ENCODE measurements at places on chromosomes 3 and 15.

DNA sequence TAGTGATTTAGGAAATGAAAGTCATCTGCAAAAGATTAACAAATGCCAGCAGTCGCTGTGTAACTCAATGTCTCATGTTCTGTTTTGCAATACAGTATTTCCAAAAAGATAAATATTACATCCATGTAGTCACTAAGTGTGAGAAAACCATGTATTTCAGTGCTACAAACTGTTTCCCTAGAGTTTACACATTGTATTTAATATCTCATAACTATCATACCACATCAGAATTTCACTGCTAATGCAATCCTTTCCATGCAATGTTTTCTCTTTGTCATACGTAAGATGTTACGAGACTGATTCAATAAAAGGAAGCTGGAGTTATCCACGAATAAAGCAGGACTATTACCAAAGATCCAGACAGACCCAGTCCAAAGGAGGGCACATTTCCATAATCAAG, 269.4 kb downstream of the GBE1 start:
- no peak for DNase-seq

DNA sequence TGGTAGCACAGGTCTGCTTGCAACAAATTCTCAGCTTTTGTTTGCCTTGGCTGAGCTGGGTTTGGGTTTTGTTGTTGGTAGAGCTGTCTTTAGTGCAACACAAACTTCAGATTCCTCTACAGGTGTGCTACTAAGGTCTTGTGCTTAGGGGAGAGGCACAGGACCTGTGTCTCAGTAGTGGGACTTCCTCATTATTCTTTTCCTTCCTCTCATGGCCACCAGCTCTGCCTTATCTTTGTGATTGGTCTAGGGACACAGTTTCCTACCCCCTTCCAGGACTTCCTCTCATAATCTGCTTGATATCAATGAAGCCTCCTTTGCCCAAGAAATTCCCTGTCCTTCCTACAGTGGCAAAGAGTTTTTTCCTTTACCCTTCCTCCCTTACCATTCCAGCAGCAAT, 24.9 kb upstream of the DNAAF4 start:
- DNase-seq = no peak

- no peak for DNase-seq
Measured at GRCh38 chr15:95712785-95713184, 617.7 kb upstream of the NR2F2 start.

DNA sequence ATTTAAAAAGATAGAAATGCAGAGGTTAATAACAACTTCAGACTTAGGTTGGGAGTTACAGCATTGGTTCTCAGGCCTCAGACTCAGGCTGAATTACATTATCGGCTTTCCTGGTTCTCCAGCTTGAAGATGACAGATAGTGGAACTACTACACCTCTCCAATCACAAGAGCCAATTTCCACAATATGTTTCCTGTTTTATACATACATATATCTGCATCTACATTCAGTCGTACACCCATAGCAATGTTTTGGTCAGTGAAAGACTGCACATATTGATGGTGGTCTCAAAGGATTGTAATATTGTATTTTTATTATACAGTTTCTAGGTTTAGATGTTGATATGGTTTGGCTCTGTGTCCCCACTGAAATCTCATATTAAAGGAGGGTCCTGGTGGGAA, 35.4 kb downstream of the AADACL2 start:
- DNase-seq = no peak

- no peak for DNase-seq
Measured at GRCh38 chr3:36700537-36701248, 63.7 kb downstream of the DCLK3 start.

DNA sequence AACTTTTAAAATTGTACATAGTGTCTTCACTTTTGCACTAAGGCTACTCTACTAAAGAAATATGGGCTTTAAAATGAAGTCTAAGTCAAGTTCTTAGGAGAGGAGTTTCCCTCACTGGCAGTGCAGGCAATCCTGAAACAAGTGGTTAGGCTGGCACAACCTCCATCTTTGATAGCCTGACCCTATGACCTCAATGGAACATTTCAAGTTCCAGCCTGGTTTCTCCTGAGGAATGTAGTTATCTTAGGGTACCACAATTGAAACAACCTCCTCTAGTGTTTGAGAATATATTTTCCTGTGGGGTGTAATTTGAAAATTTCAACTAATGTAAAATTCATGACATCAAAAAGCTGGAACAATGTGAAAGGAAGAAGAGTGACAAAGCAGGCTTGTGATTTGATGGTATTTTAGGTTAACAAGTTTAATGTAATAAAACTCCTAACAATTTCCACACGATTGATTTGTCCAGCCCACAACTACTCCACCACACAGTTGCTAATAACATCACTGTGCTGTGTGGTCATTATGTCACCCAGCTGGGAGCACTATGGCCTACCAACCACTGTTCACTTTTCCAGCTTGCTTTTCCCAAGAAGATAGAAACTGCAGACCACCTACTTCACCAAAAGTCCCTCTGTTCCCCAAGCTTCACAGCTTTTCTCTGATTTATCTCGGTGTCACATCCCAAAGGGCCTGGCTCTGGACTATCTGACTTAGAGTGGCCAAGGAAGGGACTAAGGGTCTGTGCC, 1.8 kb downstream of the WWTR1 start:
- no peak for DNase-seq

GRCh38 chr3:60743631-60744164, 507.6 kb downstream of the FHIT start:
- no peak for DNase-seq

DNA sequence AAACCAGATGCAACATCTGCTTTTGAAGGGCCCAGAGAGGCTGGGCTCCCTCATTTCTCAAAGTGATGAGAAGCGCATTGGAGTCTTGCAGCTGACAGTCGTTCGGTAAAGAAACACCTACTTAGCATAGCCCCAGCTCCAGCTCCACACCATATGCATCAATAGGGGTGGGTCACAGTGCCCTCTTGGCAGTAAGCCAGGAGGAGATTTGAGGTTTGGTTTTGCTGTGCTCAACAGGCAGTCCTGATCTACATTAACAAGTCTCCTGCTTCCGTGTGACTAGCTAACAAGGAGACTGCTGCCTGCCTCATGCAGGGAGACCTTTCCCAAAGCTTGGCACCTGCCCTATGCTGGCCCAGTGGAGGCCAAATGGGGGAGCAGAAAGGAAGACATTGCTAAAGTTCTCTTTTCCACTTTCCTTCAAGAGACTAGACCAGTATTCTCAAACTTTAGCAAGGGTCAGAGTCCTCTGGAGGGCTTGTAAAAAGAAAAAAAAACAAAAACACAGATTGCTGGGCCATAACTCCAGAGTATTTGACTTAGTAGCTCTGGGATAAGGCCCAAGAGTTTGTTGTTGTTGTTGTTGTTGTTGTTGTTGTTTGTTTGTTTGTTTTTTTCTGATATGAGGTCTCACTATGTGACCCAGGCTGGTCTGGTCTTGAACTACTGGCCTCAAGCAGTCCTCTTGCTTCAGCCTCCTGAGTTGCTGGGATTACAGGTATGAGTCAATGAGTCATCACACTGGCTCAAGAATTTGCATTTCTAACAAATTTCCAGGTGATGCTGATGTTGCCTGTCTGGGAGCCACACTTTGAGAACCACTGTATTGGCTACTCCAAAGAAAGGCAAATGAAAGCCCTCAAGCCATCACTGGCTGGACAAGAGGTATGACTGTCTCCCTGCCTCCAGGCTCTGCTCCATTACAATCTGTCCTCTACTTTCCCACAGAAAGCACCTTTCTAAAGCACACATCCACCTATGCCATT, 294.9 kb downstream of the RORA start:
- DNase-seq = no peak

All from activated T-helper 9 cell treated with anti-CD3 and anti-CD28 coated beads, Interleukin-2, amount 50 U/mL, for 16 hours (primary cell).